ENCODE measurements at places on chromosomes 2 and 18.

GRCh38 chr2:45728458-45728942 is 77.0 kb downstream of the PRKCE start:
- DNase-seq, result no peak

GRCh38 chr2:152012697-152013096 is 86.1 kb downstream of the CACNB4 start:
- DNase-seq, result no peak

- DNase-seq, result no peak
Observed at GRCh38 chr2:43898134-43898837, 59.5 kb downstream of the ABCG8 start.

DNA sequence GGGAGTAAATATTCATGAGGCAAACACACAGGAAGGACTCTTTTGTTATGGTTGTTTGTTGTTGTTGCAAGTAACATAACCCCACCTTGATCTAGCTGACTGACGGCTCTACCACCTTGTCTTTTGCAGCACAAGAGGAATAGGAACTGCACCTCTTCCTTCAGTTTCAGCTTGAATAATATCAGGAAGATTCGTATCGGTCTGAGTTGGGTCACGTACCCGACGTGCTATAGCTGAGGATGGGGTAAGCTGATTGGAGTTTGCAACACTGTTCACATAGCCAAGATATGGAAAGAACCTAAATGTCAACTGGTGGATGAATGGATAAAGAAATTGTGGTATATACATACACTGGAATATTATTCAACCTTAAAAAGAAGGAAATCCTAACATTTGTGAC is 14.5 kb upstream of the IL1RN start:
- DNase-seq, result no peak

DNA sequence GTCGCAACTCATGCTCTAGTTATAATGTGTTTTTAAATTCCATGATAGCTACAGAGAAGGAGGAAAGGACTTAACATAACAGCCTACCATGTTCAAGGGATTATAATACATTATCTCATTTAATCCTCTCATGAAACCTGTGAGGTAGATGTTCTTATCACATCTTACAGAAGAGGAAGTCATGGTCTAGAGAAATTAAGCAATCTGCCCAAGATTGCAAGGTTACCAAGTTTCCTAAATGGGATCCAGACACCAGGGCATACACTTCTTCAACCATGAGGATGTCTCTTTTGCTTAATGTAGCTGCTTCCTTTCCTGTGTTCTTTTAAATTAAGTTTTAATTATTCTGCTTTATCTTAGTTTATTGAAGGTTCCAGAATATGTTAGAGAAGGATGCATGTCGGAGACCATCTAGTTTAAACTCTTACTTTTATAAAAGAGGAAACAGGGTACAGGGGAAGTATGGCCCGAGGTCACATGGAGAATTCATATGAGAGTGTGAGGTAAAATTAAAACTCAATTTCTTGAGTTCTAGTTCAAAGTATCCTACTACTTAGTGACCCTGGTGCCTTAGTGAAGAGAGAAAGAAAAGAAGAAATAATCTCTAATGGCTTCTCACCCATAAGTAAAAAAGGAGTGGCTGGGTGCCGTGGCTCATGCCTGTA is 3.6 kb upstream of the IL1A start:
- no peak for DNase-seq

- no peak for DNase-seq
Observed at GRCh38 chr18:63109022-63109421, 210.5 kb downstream of the BCL2 start.

GRCh38 chr2:206836722-206837121 is 71.3 kb downstream of the FASTKD2 start:
- DNase-seq, result no peak

DNA sequence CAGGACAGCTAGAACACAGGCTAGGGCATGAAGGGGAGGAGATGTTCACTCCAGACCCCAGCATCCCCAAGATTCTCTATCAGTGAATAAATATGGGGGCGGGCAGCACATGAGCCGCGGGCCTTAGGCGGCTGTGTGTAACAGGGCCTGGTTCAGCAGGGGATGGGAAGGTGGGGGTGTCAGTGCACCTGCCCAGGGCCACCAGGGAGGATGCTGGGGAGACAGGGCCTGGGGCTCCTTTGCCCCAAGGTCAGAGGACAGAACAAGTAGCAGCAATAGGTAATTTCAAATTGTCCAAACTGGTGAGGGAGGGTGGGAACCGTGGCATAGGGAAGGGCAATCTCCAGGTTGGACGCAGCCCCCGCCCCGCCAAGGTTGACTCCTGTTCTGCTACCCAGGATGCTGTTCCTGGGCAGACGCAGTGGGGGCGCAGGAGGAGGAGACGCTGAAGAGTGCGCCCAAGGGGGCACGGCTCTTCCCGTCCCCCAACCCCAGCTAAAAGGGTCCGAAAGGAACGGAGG is 16.2 kb downstream of the CYP26B1 start:
- no peak for DNase-seq

- no peak for DNase-seq
Observed at GRCh38 chr18:58300867-58301266, 256.8 kb downstream of the NEDD4L start.

DNA sequence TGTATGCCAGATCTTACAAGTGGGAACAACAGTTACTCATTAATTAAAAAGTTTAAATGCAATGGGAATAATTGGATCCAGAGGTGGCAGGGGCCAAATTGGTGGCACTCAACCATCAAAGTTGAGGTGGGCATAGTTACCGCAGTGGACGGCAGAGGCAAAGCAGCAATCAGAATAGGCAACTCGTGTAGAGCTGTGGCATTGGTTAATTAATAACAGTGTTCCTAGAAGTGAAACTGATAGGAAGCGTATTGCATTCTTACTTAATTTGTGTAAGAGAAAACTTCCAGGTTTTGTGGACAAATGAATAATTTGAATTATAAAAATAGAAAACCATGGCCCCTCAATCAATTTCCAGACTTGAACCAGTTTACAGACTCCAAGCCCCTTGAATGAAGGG is 1068.2 kb upstream of the ACVR2A start:
- DNase-seq, result no peak
